ENCODE measurements at places on chromosomes 12 and 14.

DNA sequence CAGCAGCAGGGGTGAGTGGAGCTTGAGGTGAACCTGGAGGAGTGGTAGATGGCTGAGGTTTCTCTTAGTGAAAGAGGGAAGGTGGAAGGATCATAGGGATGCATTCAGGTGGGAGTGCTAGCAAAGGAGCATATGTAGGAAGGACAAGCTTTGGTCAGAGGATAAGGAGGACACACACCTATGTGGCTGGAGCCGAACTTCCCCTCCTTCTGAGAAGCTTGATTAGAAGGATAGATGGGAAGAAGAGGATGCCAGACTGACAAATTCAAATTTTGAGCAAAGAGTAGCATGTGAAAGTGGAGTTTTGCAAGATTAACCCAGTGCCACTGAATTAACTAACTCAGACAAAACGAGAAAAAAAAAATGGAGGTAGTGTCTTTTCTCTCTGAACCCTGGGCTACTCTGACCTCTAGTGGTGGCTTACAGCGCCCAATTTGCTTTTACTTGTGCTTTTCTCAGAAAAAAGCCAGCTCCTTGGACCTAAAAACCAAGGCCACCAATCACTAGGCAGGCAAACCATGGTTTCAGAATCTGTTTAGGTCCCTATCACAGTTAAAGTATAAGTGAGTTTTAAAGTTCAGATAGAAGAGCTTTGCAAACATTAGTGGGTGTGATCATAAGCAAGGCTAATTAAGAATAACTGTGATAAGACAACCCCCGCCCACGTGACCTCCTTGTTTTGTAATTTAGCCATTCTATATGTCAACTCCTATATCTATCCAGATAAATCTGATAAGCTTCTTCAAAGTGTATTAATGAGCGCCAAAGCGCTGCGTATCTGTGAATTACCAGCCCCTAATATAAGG, 15.5 kb downstream of the EMP1 start:
- DNase-seq, result peak; percentile 41

GRCh38 chr14:100844082-100844408, 18.1 kb downstream of the MEG3 start:
- no peak for DNase-seq

DNA sequence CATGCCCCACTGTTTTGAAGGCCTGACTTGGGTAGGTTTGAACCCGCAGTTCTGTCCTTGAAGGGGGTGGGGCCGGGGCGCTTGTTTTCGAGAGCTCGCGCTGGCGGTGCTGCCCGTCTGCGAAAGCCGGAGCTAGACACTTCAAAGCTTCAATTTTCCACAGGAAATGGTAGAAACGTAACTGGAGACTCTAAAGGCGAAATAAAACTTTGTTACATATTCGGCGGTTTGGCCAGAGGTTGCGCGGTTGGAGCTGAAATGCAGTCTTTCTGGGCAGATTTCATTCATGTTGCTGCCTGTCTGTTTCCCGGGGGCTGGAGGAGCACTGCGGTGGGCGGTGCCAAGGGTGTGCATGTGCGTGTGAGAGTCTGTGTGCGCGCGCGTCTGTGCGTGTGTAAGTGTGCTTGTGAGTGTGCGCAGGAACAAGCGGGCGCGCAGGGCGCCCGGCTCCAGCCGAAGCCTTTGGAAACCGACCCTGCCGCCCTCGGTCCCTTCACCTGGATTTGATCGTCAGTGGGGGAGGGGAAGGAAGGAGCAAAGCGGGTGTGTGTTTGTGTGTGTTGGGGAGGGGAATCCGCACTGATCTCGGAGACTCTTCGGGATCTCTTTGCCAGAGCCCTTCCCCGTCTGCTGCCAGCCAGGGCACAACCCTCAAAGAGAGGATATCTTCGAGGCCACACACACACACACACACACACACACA, 227.7 kb upstream of the CRY1 start:
- no peak for DNase-seq

GRCh38 chr12:82130762-82131161, 227.4 kb downstream of the CCDC59 start:
- DNase-seq, result no peak

- no peak for DNase-seq
Measured at GRCh38 chr14:36509069-36509917, 10.7 kb downstream of the NKX2-1 start.

GRCh38 chr14:60061371-60061770, 30.4 kb upstream of the PCNX4 start:
- no peak for DNase-seq

GRCh38 chr14:41830714-41831406, 224.2 kb downstream of the LRFN5 start:
- no peak for DNase-seq

DNA sequence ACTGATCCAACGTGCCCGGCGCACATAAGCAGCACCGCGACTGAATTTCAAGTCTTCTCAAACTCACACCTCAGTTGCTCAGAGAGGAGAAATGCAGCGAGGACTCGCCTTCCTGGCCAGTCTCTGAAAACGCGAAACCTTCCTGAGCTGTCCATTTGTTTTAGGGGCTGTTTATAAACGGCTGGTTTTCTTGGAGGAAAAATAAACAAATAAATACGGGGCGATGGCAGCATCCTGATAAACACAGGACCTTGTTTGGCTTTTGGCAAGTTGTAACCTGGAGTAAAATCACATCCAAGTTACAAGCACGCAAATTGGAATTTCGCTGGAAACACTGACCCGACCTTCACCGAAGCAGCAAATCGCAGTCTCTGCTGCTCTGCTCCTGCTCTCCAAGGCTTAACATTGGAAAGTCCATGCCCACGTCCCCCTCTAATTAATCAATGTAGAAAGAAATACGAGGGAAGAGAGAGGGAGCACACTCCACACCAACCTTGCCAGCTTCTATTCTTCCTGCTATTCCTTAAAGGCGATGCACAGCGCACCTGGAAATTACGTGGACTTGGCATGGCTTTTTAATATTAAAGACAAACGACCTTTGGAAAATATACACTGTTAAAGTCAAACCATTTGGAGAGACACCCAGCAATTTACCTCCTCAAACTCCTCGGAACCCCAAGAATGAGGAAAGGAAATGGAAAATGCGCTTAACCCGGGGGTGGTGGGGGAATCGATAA, 248.8 kb downstream of the APAF1 start:
- DNase-seq, result no peak

GRCh38 chr14:105145381-105146180, 23.0 kb downstream of the JAG2 start:
- DNase-seq, result no peak

- peak; percentile 58 for DNase-seq
Measured at GRCh38 chr14:57018065-57018464, 207.8 kb upstream of the OTX2 start.

- no peak for DNase-seq
Measured at GRCh38 chr12:84038242-84038641, 874.4 kb downstream of the SLC6A15 start.
